ENCODE measurements at places on chromosomes 12 and 14. TPM values are rescaled to one million over a fixed set of nuclear protein-coding genes. Genes with fewer than 3 reads are reported as not detected.

- H3K27me3 ChIP-seq: no peaks in the 10 kb centered on the region
- no peak for DNase-seq
- H3K4me3 ChIP-seq: no peak overlapping the region
- H3K36me3 ChIP-seq: peaks cover 54% of the 10 kb centered on the region
Measured at GRCh38 chr12:104354167-104354867, 50.8 kb downstream of the EID3 start.

- H3K27ac ChIP-seq: no peak overlapping the region
- H3K27me3 ChIP-seq: no peaks in the 10 kb centered on the region
- H3K36me3 ChIP-seq: no peaks in the 10 kb centered on the region
Measured at GRCh38 chr12:104473374-104473983, 16.7 kb downstream of the CHST11 start.

DNA sequence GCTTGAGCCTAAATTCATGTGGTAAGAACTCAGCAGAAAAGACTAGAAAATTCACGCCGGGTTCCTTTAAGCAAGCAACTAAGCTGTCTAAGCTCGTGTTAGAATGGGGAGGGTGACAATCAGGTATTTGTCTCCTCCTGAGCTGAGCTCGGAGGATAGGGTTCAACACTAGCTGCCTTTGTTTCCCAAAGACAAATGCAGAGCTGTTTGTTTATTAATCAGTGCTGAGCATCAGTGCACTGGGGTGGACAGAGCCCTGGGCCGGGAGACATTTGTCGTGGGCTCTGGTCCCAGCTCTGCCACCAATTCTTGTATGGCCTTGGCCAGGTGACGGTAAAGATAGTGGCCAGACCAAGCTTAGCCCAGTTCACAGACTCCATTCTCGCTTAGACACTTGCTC lies 43.7 kb downstream of the DEGS2 start:
- no peak overlapping the region for H3K27ac ChIP-seq
- no peaks in the 10 kb centered on the region for H3K27me3 ChIP-seq
- no peak overlapping the region for H3K4me3 ChIP-seq
- H3K4me1 ChIP-seq: peaks cover 14% of the 10 kb centered on the region

DNA sequence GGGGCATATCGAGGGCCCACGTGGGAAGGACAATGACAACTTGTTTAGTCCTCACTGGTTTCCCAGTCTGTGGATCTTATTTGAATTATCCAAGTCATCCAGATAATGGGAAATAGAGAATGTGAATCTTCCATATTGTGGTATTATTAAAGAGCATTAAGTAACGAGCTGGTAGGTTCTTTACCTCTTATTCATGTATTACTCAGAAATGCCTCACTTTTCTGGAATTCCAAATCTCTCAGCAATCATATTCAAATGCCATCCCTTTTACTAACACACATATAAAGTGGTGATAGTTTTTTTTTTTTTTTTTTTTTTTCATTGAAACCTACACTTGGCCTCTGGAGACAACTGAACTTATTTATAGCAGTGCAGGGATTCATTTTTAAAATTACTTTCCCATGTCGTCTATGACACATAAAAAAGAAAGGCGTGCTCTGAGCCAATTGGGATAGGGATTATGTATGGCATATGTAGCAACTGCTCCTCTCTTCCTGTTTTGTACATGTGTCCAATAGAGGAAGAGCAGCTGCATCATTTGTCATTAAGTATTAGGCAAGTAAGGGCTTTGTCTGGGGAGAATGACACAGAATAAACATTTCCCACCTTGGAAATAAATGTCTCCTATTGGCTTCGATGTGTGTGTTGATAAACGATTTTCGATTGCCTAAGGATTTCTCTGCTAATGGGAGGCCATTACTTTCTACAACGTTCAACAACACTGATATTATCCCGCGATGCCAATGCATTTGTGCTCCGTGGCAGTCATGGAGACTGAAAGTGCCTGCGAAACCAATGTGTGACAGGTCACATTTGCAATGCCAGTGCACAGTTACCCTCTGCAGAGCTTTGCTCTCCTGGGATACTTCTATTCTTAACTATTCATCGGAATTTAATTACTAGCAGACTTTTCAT lies 78.6 kb upstream of the IFNG-AS1 start:
- H3K4me1 ChIP-seq: peaks cover 24% of the 10 kb centered on the region
- no peak overlapping the region for H3K4me3 ChIP-seq
- peak overlapping the region; percentile 98 for H3K27ac ChIP-seq
- no peaks in the 10 kb centered on the region for H3K27me3 ChIP-seq
- DNase-seq: peak; percentile 77

DNA sequence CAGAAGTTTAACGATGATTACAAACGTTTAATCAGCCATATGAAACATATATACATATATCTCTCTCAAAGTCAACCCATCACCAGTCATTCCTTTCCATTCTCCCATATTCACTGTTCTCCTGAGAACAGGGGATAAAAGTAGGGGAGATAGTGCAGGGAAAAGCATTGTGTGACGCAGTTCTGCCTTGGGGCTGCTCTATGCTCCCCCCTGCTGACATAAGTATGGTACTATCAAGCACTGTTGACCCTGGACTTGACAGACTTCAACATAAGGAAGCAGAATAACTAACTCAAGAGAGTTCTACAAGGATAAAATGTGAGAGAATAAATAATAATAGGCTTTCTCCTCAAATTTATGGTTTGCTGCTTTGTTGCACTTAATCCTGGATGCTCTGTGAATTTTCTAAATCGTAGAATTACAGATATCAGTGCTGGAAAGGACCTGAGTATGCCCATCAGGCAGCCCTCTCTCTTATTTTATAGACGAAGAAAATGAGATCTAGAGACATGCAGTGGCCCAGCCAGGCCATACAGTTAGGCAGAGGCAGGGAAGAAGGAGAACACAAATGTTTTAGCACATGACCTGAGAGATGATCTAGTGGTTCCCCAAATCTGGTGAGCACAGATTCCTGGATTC lies 87.2 kb downstream of the SCN8A start:
- H3K27ac ChIP-seq: no peak overlapping the region
- H3K27me3 ChIP-seq: no peaks in the 10 kb centered on the region
- H3K4me3 ChIP-seq: no peak overlapping the region
- no peaks in the 10 kb centered on the region for H3K36me3 ChIP-seq

DNA sequence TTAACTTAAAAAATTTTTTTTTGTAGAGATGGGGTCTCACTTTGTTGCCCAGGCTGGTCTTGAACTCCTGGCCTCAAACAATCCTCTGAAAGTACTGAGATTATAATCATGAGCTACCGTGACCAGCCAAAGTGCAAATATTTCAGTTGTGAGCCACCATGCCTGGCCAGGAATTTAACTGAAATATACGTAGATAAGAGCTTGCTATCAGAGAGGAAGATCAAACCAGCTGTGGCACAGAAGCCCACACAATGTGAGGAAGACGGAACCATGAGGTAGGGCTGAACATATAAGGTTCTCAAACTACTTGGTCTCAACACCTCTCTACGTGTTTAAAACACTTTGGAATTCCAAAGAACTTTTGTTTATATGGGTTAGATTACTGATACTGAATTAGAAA lies 29.1 kb downstream of the ATG14 start:
- peaks cover 27% of the 10 kb centered on the region for H3K36me3 ChIP-seq
- peaks cover 13% of the 10 kb centered on the region for H3K4me1 ChIP-seq
- H3K4me3 ChIP-seq: no peak overlapping the region
- peak overlapping the region; percentile 36 for H3K27ac ChIP-seq
- DNase-seq: no peak
- H3K27me3 ChIP-seq: no peaks in the 10 kb centered on the region

DNA sequence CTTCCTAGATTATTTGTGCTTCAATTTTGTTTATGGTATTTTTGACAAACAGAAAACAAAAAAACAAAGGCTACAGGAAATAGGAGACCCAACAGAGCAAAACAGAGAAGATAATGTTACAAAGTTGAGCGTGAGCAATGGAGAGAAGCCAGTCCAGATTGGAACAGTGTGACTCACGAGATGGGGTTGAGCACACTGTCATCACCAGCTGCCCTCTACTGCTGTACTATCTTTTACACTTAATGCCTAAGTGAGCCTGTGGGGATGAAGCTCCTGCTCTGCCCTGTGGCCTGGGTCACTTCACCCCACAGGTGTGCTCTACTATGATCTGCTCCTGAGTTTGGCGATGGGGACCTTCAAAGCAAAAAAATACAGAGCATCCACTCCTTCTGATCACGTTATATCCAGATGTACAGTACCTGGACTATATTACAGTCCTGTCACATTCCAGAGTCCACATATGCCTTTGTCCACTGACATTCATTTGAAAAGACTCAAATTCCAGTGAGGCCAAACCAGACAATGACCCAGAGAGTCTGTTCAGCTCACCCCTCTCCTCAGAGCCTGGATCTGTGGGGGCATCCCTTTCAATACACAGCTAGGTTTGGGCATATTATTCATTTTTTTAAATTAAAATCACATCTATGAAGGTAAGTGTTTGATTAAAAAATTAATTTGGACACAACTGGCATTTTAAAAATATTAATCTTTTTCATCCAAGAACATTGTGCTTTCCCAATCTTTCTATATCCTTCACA lies 4.4 kb downstream of the IPO8 start:
- H3K4me1 ChIP-seq: peaks cover 31% of the 10 kb centered on the region
- H3K36me3 ChIP-seq: peaks cover 6% of the 10 kb centered on the region
- H3K27ac ChIP-seq: peak overlapping the region; percentile 55
- H3K27me3 ChIP-seq: no peaks in the 10 kb centered on the region
- DNase-seq: peak; percentile 79
- no peak overlapping the region for H3K4me3 ChIP-seq

GRCh38 chr14:56241461-56241860 lies 123.2 kb downstream of the PELI2 start:
- H3K27me3 ChIP-seq: no peaks in the 10 kb centered on the region
- no peak overlapping the region for H3K4me3 ChIP-seq
- no peak for DNase-seq
- peaks cover 23% of the 10 kb centered on the region for H3K4me1 ChIP-seq

- DNase-seq: no peak
- H3K27ac ChIP-seq: peak overlapping the region; percentile 92
- no peaks in the 10 kb centered on the region for H3K27me3 ChIP-seq
- H3K4me1 ChIP-seq: peaks cover 26% of the 10 kb centered on the region
Measured at GRCh38 chr12:11780521-11781101, 131.1 kb downstream of the ETV6 start.

GRCh38 chr12:128753438-128753837 lies 70.3 kb downstream of the SLC15A4 start:
- DNase-seq: no peak
- H3K27ac ChIP-seq: no peak overlapping the region
- H3K4me3 ChIP-seq: no peak overlapping the region
- H3K36me3 ChIP-seq: no peaks in the 10 kb centered on the region
- no peaks in the 10 kb centered on the region for H3K27me3 ChIP-seq

GRCh38 chr12:2460051-2460670 lies 334.6 kb upstream of the FKBP4 start:
- no peak overlapping the region for H3K4me3 ChIP-seq
- H3K4me1 ChIP-seq: no peaks in the 10 kb centered on the region
- no peak for DNase-seq
- no peak overlapping the region for H3K27ac ChIP-seq
- no peaks in the 10 kb centered on the region for H3K36me3 ChIP-seq

Gene KLRC3
- 0.72 TPM for total RNA-seq

Gene TNFRSF1A
- total RNA-seq: 228 TPM

Gene SCYL2
- total RNA-seq: 64.4 TPM

Gene OR6S1
- not detected for total RNA-seq

Gene PTHLH
- total RNA-seq: 3.2 TPM

Gene OR6C74
- not detected for total RNA-seq

Gene RNASE3
- not detected for total RNA-seq

Gene MSI1
- total RNA-seq: under 0.01 TPM

Gene RNASE7
- total RNA-seq: not detected

Gene BDKRB1
- total RNA-seq: 0.72 TPM

Gene SLC6A15
- under 0.01 TPM for total RNA-seq

Gene INSM2
- total RNA-seq: not detected

Measured in osteoblast (primary cell).